ENCODE measurements at places on chromosomes 6 and 20.

DNA sequence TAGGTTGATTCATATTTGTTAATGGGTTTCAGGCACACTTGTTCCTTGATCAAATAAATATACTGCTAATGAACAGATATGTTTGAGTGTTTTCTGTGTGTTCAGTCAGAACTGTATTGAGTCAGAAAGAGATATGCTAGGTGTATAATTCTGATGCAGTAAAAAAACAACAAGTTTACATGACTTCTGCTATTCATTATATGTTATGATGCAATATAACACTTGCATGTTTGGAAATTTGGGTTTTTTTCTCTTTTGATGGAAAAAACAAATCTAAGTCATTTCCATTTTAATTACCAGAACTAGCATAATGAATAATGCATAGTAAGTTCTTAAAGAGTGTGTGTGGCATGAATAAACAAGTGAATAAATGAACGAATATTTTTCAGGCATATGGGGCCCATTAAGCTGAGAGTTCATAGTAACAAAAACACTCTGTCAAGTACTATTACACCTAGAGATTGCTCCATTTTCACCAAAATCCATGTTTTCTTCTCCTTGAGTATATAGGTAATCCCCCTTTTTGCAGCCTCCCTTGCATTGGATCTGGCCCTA is 208.3 kb upstream of the NT5E start:
- DNase-seq = no peak
- H3K4me3 ChIP-seq = no peak overlapping the region
- H3K27ac ChIP-seq = no peak overlapping the region
- no peaks in the 10 kb centered on the region for H3K36me3 ChIP-seq

DNA sequence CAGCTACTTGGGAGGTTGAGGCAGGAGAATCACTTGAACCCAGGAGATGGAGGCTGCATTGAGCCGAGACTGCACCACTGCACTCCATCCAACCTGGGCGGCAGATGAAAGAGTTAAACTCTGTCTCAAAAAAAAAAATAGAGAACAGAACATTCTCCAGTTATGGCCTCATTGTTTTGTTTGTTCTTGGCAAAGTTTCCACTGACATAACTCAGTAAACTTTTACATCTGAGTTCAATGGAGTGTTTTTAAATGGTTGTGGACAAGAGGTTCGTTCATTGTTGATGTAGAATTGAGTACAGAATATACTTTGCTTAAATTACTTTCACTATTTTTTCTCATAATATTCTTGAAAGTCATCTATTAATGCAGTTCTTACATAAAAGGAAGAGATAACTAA is 42.2 kb upstream of the IFNGR1 start:
- H3K4me3 ChIP-seq = no peak overlapping the region
- peak; percentile 54 for DNase-seq
- peaks cover 3% of the 10 kb centered on the region for H3K4me1 ChIP-seq

DNA sequence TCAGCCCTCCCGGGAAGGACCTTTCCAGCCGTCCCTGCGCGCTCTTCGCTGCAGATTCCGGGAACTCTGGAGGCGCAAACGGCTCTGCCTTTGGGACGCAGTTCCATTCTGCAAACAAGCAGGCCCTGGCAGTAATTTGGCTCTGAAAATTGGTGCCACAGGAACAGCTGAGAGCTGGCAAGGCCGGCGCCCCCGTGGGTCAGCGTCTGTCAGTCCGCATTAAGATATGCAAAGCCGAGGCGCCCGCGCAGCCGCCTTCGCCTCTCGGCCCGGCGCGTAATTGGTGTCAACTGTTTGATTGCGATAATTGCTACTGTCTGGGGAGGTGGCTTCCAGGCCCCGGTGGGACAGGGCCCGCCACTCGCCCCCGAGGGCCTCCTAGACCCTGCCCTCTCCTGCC is 73.6 kb downstream of the NCR2 start:
- no peaks in the 10 kb centered on the region for H3K4me1 ChIP-seq
- H3K27ac ChIP-seq = no peak overlapping the region
- no peak for DNase-seq
- no peak overlapping the region for H3K4me3 ChIP-seq

GRCh38 chr6:159017757-159018559 is 18.0 kb upstream of the RSPH3 start:
- no peak overlapping the region for H3K4me3 ChIP-seq
- no peak for DNase-seq
- H3K4me1 ChIP-seq = no peaks in the 10 kb centered on the region
- no peaks in the 10 kb centered on the region for H3K36me3 ChIP-seq

- no peak overlapping the region for H3K4me3 ChIP-seq
- H3K27me3 ChIP-seq = no peaks in the 10 kb centered on the region
- no peaks in the 10 kb centered on the region for H3K4me1 ChIP-seq
- DNase-seq = no peak
- H3K36me3 ChIP-seq = no peaks in the 10 kb centered on the region
These were observed 127.6 kb downstream of the TRDN start for GRCh38 chr6:123509112-123509511.

DNA sequence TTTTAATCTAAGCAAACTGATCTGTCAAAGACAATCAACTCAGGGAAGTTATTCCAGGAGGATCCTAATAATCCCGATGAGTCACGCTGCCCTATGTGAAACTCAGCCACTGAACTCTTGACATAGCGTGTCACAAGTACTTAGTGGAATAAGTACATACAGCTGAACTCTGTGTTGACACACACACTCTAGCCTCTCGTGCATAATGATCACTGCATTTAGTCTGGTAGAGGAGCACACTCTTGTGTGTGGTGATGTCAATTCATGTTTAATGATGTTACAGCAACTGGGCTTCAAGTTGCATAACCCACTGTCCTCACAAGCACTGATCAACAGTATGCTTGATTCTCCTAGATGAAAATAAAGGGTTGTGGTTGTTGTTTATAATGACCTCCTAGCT is 148.3 kb downstream of the HACE1 start:
- DNase-seq = peak; percentile 51
- H3K27ac ChIP-seq = no peak overlapping the region
- H3K36me3 ChIP-seq = no peaks in the 10 kb centered on the region
- no peak overlapping the region for H3K4me3 ChIP-seq

DNA sequence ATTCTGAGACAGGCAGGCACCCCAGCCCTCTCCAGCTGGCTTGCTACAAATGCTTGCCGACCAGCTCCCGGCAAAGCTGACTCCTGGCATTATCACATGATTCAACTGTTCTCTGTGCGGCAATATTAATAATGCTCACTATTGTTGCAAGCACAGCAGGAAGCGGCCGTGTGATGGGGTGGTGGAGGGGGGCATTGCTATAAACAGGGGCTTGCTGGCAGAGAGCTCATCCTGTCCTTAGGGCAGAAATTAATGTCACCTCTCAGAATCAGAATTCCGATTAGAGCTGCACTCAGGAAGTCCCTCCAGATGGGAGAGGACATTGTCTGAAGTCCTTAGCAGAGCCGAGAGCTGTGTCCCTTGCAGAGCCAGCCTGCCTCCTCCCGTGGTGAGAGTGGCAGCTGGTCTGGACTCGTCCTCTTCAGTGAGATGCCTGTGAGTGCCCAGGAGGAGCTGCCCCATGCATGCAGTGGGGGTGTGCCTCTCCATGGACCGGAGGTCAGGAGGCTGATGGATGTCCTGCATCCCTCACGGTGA is 162.5 kb downstream of the CDH4 start:
- H3K4me1 ChIP-seq = no peaks in the 10 kb centered on the region
- no peaks in the 10 kb centered on the region for H3K27me3 ChIP-seq
- H3K4me3 ChIP-seq = no peak overlapping the region
- no peaks in the 10 kb centered on the region for H3K36me3 ChIP-seq
- H3K27ac ChIP-seq = no peak overlapping the region

GRCh38 chr20:57391439-57392301 is 474 bp downstream of the RBM38 start:
- H3K36me3 ChIP-seq = peaks cover 16% of the 10 kb centered on the region
- peaks cover 9% of the 10 kb centered on the region for H3K4me1 ChIP-seq
- H3K27ac ChIP-seq = peak overlapping the region; percentile 22

DNA sequence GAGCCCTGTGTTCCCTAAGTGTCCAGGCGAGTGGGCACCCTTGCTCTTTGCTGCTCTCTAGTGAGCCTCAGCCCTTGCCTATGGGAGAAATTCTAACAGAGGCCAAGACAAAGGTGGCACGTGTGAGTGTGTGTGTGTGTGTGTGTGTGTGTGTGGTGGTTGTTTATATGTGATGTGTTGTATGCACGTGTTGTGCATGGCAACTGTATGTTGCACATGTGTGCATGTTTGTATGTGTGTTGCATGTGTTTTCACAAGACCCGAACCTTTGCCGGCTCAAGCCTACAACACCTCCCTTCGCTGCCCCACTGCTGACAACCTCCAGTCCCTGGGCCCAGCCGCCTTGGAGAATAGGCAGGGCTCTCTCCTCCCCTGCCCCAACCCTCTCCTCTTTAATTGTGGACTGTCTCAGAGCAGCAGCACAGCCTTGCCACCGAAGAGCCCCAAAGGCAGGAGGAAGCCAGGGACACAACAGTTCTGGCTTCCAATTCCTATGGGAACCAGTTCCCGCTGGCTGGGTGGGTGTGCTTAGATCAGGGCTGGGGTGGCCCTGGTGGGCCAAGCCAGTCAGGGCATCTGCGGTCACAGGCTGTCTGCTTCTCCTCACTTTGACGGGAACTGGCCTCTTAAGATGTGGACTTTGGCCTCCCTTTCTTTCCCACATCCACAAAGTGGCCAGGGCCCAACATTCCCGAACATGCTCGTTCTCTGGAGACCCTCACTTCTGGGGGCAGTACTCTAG is 2.7 kb downstream of the KCNK16 start:
- no peak for DNase-seq
- H3K27me3 ChIP-seq = peaks cover 5% of the 10 kb centered on the region
- H3K4me1 ChIP-seq = no peaks in the 10 kb centered on the region
- H3K27ac ChIP-seq = no peak overlapping the region

- no peaks in the 10 kb centered on the region for H3K4me1 ChIP-seq
- peak; percentile 31 for DNase-seq
- no peaks in the 10 kb centered on the region for H3K27me3 ChIP-seq
- no peak overlapping the region for H3K27ac ChIP-seq
These were observed 21.0 kb downstream of the BLOC1S5 start for GRCh38 chr6:8043221-8043620.

DNA sequence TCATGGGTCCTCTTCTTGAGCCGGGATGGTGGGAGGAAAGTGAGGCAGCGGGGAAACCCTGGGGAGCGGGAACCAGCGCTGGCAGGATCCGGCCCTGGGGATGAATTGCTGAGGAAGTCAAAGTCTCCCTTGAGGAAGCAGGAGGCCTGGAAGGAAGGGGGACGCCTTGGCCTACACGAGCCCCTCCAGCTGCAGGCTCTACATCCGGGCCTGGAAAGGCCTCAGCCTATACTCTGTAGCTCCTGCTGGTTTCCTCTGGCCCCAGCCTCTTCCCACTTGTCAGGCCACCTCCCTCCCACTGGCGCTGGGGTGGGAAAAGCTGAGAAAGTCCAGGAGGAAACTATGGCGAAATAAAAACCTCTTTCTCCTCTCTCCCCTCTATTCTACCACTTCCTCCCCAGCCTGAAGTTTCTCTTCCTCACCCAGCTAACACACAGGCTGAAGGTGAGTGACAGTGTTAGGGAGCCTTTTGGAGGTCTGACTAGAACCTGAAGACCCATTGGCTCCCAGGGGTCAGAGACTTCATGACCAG is 14.9 kb downstream of the TREML2 start:
- H3K4me1 ChIP-seq = no peaks in the 10 kb centered on the region
- H3K27ac ChIP-seq = no peak overlapping the region
- no peak overlapping the region for H3K4me3 ChIP-seq

- no peaks in the 10 kb centered on the region for H3K36me3 ChIP-seq
- DNase-seq = no peak
- H3K4me3 ChIP-seq = no peak overlapping the region
- H3K4me1 ChIP-seq = no peaks in the 10 kb centered on the region
- H3K27ac ChIP-seq = no peak overlapping the region
- peaks cover 12% of the 10 kb centered on the region for H3K27me3 ChIP-seq
These were observed 17.4 kb downstream of the SCML4 start for GRCh38 chr6:107806691-107807090.

- no peaks in the 10 kb centered on the region for H3K36me3 ChIP-seq
- no peaks in the 10 kb centered on the region for H3K4me1 ChIP-seq
- H3K27ac ChIP-seq = no peak overlapping the region
- DNase-seq = peak; percentile 33
- peaks cover 25% of the 10 kb centered on the region for H3K27me3 ChIP-seq
- no peak overlapping the region for H3K4me3 ChIP-seq
These were observed 15.3 kb upstream of the MMP9 start for GRCh38 chr20:45993197-45993951.

DNA sequence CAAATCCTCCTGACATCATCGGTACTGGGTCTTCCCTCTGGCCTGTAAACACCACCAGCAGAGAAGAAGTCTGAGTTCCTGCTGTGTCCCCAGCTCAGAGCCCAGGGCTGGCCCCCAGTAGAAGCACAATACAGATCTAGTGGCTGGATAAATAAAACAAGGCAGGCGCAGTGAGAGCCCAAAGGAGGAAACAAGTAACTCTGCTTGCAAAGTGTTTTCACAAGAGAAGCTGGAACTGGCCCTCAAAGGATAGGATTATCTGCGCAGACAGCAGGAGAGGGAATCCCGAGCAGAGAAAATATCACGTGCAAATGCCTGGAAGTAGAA is 205.1 kb downstream of the ZDHHC14 start:
- H3K4me1 ChIP-seq = no peaks in the 10 kb centered on the region
- DNase-seq = no peak
- H3K36me3 ChIP-seq = no peaks in the 10 kb centered on the region
- no peaks in the 10 kb centered on the region for H3K27me3 ChIP-seq
- H3K27ac ChIP-seq = no peak overlapping the region

DNA sequence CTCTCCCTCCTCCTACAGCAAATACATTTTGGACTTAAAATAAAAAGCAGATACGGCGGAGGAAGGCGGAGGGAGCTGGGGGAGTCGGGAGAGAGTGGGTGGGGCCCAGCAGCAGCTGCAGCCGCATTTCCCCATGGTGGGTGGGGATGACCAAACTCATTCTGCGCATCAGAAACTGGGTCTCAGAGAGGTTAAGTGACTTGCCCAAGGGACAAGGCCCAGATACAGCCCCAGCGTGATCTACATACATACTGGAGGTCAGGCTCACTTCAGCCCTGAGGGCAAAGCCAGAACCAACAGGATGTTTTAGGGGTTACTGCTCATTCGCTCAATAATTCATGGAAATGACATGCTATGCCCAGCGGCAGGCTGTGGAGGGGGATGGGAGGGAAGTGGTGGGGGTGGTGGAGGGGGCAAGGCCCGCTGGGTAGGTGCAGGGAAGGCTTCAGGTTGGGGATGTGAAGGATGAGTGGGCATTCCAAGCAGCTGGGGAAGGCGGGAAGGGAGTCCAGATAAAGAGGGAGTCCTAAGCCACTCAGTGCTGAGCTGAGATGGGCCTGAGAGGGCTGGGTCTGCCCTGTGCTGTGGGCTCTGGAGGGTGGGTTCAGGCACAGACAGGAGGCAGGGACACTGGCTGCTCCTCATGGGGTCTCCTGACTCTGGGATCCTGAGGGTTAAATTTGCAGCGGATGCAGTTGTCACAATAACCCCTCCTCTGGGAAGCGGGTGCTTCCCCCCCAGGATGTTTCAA is 31.0 kb downstream of the DLGAP4 start:
- no peak overlapping the region for H3K27ac ChIP-seq
- DNase-seq = no peak
- no peaks in the 10 kb centered on the region for H3K36me3 ChIP-seq
- H3K27me3 ChIP-seq = peaks cover 56% of the 10 kb centered on the region
